ENCODE measurements at places on chromosomes 3 and 15.

DNA sequence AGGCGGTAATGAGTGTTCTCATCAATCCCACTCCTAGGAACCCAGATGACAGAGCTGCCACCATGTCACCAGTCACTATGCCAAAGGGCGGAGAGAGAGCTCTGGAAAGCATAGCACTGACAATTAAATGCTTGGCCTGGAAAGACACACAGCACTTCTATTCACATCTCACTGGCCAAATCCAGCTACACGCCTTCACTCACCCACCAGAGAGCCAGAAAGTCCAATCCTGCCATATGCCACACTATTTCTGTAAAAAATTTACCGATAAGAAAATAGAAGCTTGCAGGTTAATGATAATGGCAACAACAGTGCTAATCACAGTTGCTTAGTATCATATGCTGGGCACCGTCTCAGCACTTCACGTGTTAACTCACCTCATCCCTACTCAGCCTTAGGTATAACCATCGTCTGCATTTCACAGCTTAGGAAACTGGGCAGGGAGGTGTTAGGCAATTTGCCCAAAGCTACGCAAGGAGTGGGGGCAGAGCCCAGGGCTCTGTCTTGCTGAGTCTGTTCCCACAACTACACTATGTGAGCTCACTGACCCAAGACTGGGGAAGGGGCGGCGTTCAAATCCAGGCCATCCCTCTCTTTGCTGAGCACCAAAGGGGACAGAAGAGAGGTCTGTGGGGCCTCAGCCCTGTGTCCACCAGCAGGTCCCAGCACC lies 16.5 kb downstream of the KLHL25 start:
- no peak for DNase-seq

DNA sequence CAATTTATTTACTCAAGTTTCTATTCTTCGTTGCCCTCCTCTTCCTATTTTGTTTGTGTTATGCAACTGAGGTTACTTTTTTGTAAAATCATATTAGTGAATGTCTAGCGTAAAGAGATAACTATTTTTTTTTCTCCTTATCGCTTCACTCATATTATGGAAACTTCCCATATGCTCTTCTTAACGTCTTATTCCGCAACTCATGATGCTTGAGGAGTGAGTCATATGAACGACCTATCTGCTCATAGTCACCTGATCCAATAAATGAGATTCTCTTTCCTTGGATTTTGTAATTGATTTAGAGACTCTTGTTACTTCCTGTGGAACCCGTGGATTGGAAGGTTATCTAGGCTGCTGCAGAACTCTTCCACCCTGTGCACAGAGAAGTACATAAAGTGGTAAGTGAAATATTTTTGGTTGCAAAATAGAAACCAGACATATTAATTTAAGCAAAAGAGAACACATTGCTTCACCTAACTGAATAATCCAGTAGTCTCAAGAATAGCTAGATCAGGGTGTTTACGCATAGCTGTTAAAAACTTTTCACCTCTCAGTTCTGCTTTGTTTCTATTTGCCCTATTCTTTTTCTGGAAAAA lies 719.3 kb upstream of the SGO1 start:
- no peak for DNase-seq

- DNase-seq, result no peak
Measured at GRCh38 chr15:91961357-91961756, 107.8 kb downstream of the SLCO3A1 start.

- DNase-seq, result no peak
Measured at GRCh38 chr15:23395832-23396231, 41.3 kb downstream of the GOLGA8S start.

DNA sequence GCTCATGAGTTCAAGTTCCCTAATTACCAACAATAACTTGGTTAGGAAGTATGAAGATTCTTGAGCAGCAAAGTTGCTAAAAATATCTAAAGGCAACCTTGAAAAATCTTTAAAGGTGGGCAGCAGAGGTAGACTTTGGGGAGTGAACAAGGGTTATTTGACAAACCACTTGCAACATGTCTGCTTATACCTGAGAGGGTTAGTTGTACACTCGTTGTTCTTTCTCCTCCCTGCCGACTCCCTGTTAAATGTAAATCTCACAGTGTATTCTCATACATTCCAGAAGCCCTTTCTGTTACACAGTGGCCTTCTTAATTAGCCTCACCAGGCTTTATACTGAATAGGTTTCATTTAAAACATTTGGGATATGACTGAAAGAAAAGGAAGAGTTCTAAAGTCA lies 121.7 kb downstream of the ARNT2 start:
- DNase-seq, result no peak

- DNase-seq, result peak; percentile 23
Measured at GRCh38 chr3:104596551-104596950, 770.2 kb upstream of the ALCAM start.
